ENCODE measurements at places on chromosomes 1 and 21.
A peak's percentile ranks its signal among the peaks of the same experiment; 100 is the strongest.

DNA sequence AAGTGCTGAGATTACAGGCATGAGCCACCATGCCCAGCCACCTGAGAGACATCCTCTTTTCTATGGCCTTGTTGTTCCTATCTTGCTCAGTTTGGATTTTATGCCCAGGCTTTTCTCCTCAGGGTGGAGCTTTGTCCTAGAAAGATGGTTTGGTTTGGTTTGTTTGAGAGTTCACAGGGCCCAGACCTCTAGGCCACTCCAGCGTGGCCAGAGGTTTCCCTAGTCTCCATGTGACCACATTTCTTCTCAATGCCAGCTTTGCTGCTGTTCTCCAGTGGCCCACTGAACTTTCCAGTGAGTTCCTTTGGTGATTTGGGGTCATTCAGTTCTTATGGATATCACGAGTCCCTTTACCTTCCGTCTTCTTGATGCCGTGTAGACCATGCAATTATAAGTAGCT lies 92.6 kb upstream of the SERBP1 start:
- DNase-seq: no peak

DNA sequence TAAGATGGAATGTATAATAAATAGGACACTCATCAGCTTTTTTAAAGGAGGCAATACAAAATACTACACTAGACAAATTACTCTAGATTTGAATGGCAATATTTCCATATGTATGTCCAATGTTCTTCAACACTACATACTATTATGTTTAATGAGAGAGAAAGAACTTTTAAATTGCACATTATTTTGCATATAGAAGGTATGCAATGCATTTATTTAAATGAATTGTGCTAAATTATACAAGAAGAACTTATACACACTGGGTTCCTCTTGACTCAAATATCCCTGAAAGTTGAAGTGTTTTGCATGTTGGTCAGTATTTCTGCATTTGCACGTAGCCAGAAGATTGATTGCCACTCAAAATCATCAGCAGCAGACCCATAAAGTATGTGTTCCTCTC lies 839.6 kb downstream of the ADGRL2 start:
- DNase-seq: no peak

GRCh38 chr1:168394858-168395257 lies 114.2 kb downstream of the TBX19 start:
- no peak for DNase-seq

GRCh38 chr1:32774950-32775634 lies 42.1 kb downstream of the YARS1 start:
- DNase-seq: peak; percentile 84

GRCh38 chr1:118989878-118990378 lies 1.8 kb upstream of the TBX15 start:
- no peak for DNase-seq

GRCh38 chr21:45929449-45929848 lies 52.1 kb upstream of the COL6A1 start:
- DNase-seq: no peak

DNA sequence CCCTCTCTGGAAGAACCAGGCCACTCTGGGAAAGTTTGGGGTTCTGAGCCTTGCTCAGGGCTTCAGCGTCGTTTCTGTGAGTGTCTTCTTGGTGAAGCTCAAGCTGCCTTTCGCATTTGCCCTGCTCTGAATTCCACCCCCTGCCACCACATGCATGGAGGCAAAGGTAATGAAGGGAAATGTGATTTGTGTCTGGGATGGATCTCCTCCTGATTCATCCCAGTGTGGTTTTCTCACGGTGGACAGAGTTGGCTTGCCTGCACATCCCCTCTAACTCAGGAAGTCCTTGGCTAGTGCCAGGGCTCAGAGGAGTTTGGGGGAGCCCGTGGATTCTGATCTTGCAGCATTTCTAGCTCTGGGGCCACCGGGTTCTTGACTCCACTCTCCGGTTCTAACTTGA lies 173.6 kb upstream of the RAB4A start:
- no peak for DNase-seq

DNA sequence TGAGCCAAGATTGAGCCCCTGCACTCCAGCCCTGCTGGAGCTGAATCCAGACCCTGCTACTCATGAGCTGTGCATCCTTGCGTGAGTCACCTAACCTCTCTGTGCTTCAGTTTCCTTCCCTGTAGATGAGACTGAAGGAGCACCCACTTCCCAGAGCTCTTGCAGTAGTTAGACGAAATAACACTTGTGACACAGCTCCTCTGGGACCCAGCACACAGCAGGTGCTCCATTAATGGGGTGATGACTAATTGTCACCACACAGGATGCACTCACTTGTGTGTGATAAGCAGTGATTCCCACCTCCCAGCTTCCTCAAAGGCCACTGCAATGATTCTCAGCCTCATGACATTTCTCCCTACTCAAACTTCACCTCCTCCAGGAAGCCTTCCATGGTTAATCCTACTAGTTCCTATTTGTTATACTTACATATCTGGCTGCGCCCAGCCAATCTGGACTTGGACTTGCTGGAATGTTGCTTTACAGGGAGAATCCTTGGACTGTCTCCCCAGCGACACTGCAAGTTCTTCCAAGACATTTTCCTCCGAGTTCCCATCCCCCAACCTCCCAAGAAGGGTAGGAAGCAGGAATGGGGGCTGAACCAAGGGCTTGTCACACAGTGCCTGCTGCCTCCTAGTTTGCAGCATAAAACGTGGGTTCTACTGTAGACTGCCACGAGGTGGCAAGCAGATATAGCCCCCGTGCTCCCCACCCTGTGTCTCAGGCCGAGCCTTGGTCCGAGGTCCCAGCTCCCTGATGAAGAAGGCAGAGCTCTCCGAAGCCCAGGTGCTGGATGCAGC lies 17.2 kb downstream of the DRAXIN start:
- DNase-seq: no peak

DNA sequence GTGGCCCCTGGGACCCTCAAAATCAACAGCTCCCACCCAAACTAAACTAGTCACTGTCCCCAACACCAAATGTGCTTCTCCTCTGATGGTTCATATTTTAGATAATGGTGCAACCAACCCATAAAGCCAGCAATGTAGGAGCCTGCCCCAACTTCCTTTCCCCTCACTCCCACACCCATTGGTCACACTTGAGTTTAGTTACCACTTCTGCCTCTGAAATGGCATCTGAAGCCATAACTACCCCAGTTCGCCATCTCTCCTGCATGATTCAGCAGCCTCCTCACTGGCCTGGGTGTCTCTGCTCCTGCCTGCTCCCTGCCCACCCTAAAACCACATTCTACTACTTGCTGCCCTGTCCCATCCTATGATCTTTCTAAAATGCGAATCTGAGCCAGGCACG lies 3.4 kb upstream of the CDCP2 start:
- no peak for DNase-seq

- DNase-seq: no peak
Observed at GRCh38 chr1:230172016-230172537, 105.0 kb downstream of the GALNT2 start.
